Stimulated activated naive B cell treated with anti-CD40 and anti-IgM and Interleukin-4, amounts not matched to agents 10 μg/mL and 1 μg/mL and 100 μg/mL, for 72 hours (primary cell): ENCODE measurements at places on chromosomes 7 and 10.

DNA sequence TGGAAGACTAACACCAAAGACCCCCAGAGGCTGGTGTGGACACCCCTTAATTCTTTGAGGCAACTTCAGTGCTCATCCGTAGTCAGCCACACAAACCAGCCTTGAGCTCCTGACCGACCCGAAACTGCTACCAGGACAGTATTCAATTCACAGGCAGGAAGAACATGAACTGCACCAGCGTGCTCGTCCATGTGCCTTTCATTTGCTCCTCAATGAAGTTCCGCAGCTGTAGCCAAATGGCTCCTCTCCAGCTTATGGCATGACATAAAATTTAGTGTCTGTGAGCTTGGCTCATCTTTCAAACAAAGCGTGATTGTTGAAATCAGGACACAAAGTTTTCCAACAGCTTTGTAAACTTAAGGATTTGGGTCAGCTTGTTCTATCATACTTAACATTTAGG lies 144.1 kb upstream of the FAM171A1 start:
- DNase-seq: no peak

GRCh38 chr7:101205901-101206664 lies 5.2 kb upstream of the MOGAT3 start:
- DNase-seq: no peak

DNA sequence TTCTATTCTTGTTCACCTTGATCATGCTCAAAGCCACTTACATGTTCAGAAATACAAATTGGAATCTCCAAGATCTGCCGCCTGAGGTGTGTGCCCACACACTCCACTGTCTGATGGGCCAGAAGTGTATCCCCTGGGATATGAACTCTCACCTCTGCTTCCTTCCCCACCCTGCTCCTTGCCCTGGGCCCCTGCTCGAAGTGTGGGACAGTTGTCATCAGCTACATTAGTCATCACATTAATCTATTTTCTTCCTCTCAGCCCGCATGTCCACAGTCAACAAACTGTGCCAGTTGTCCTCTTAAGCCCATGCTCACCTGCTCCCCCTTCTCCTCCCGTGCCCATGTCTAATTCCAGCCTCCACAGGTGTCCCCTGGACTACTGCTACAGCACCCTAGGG lies 154.7 kb downstream of the PTPN20 start:
- no peak for DNase-seq

GRCh38 chr10:8616166-8616565 lies 561.7 kb downstream of the GATA3 start:
- DNase-seq: peak; percentile 8

GRCh38 chr7:6637544-6638229 lies 569 bp downstream of the ZNF316 start:
- peak; percentile 63 for DNase-seq

- DNase-seq: no peak
These were observed 83.4 kb downstream of the PRKAG2 start for GRCh38 chr7:151793531-151793951.

- no peak for DNase-seq
These were observed 4.6 kb downstream of the C7orf25 start for GRCh38 chr7:42907316-42907715.

DNA sequence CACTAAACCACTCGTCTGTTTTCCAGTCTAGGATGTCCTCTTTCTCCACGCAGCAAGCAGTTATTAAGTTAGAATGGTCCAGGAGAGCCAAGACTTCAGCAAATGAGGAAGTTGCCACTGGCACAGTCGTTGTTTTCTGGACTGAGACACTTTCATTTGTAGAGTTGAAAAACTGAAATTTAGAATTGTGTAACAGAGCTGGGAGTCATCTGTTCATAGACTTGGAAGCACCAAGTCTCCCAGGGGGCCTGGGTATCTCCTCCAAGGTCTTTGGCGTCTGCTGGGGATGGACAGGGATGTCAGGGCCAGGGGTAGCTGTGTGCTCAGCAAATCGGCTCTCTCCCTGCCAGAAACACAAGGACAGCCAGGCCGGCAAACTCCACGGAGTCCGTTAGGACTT lies 208.4 kb downstream of the FANK1 start:
- DNase-seq: no peak

DNA sequence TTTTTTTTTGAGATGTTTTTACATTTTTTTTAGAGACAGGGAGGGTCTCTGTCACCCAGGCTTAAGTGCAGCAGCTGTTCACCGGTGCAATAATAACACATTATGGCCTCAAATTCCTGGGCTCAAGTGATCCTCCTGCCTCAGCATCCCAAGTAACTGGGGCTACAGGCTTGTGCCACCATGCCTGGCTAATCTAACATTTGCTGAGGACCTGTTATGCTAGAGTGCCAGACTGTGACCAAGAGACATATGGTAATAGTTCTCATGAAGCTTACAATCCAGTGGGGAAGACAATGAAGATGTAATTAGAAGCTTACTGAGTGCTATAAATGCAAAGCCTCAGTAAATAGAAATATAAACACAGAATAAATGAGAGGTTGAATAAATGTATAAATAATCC lies 17.6 kb upstream of the ORC5 start:
- no peak for DNase-seq

DNA sequence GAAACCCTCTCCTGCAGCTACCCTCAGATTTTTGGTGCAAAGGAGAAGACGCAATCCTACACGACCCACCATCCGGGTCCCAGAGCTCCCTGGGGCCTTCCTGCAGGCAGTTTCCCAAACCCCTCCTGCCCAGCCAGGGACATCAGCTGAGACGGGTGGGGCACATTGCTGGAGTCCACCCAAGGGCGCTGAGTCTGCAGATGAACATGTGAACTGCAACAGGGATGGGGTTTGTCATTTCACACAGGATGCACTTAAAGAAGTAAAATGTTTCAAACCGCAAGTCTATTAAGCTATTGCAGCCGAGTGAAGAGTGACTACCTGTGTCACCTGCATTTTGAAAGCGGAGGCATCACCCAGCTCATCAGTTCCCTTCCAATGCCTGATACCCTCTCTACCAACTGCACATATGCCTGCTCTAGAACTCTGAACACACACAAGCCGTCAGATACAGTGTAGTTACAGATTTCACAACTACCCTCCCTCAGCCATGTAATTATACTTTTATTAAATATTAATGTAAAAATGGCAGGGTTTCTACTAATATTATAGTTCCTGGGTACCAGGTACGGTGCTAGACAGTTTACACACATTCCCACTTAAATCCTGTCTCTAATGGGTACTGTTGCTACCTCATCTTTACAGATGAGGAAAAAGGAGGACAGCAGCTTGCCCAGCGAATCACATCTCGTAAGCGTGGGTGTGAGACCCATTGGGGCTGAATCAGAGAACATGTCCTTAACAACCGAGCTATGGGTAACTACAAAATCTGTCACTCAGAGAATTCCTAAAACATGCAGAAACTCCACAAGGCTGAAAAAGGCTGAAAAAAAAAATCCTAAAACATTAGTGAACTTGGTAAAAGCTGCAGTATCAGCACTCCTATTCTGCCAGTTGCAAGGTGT lies 71.2 kb downstream of the GRB10 start:
- DNase-seq: no peak

DNA sequence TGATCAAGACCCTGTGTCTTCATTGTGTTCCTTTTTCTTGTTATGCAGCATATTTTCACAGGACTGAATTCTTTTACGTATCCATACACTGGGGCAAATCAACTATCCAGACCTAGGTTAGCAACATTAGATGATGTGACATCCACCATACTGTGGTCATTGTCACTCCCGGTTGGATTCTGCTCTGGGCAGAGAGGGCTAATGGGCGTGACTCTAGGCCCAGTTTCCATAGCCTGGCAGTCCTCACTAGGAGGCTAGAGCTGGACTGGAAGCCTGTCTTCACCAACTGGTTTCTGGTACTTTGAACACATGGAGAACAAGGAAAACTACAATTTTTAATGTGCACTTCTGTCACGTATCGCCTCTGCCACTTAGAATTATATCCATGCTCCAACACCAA lies 25.2 kb downstream of the AKR1E2 start:
- no peak for DNase-seq

DNA sequence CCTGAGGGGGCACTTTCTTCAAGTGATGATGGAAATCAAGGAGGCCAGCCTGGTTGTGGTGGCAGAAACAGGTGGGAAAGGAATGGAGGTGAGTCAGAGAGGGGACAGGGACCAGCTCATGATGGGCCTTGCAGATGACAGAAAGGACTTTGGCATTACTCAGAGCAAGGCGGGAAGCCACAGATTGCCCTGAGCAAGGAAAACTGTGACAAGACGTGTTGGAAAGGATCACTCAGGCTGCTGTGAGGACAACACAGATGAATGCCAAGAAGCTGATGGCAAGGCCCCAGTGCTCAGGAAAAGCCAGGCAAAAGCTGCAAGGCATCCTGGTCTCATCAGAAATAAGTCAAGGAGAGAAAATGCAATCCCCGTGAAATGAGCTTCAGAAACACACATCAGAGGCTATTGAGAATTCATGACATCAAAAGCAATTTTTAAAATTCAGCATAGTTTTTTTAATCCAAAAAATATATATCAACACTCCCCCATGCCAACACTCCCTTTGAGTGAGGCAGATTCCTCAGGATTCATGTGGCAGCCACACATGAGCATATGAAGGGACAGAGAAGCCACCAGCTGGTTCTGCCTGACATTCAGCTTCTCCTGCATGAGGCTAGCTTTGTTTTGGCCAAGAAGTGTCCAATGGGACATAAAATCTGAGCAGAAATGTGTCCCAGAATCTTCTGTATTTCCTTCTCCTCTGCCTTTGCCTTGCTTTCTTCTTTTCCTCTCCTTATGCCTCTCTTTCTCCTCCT lies 244.5 kb upstream of the MYO3A start:
- DNase-seq: no peak

DNA sequence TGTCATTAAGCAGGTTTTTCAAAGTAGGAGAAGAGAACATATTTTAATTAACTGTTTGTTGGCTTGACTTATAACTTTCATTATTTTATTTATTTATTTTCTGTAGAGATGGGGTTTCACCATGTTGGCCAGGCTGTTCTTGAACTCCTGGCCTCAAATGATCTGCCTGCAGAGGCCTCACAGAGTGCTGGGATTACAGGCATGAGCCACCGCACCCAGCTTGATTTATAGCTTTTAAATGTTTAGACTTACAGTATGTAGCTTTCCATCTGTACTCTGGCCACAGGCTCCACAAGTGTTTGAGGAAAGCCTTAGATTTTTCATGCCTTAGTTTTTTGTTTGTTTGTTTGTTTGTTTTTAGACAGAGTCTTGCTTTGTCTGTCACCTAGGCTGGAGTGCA lies 72.7 kb upstream of the IFRD1 start:
- no peak for DNase-seq

GRCh38 chr7:1694611-1695511 lies 24.8 kb downstream of the ELFN1 start:
- DNase-seq: no peak

DNA sequence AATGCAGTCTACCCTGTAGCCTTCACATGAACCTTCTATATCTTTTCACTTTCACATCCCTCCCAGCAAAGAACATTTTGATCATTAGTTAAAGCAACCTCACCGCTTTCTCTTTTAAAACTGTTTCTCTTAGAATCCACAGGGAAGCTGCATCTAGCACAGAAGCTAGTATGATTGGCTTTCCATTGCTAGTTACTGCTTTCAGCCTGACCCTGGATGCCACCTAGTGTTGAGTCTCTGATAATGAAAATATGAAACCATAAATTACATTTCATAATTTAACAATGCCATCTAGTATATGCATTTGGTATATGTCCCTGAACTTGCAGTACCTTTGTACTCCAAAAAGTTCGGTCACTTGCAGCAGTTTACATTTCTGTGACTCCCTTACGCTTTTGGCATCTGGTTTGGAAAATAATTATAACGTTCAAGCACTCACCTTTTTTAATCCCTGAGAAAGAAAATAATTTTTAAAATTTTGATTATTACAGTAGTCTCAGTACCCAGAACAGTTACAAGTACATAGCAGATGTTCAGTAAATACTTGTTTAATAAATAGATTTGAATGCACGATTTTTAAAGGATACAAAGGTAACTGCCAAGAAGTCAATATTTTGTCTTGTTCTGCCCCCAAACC lies 22.7 kb downstream of the CISD1 start:
- no peak for DNase-seq

GRCh38 chr10:125983161-125983560 lies 86.8 kb downstream of the FANK1 start:
- no peak for DNase-seq

DNA sequence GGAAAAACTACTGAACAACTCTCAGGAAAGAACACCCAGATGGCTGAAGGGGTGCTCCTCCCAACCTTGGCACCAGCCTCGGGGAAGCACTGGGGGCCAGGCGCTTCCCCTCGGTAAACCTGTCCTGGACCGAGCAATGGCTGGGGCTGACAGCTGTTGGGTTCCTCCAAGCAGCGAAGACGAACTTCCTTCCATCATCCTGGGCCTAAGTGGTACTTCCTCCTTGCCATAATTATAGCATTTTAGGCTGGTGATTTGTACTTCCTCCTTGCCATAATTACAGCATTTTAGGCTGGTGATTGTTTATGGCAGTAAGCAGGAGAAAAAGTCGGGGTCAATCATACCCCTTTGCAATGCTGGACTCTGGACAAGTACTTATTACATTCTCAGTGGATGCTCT lies 69.3 kb downstream of the MYOF start:
- DNase-seq: no peak

- peak; percentile 63 for DNase-seq
These were observed at the start of the genes ACTR3C and LRRC61 for GRCh38 chr7:150322833-150323681. TSS of gene ACTR3C (minus strand) at chr7:150323545. CDS start at chr7:150295296, 28,249 bp downstream. TSS of gene LRRC61 (plus strand) at chr7:150323355. CDS start at chr7:150336862, 13,507 bp downstream.

- DNase-seq: no peak
These were observed 69.8 kb downstream of the PRKAG2 start for GRCh38 chr7:151806952-151807775.

GRCh38 chr7:46175221-46175620 lies 254.1 kb upstream of the IGFBP3 start:
- DNase-seq: no peak

- no peak for DNase-seq
These were observed 55.7 kb upstream of the CDK14 start for GRCh38 chr7:90540406-90540805.

- DNase-seq: no peak
These were observed 2.7 kb downstream of the OGDH start for GRCh38 chr7:44608916-44609648.

GRCh38 chr7:3426064-3426463 lies 125.0 kb downstream of the SDK1 start:
- no peak for DNase-seq

DNA sequence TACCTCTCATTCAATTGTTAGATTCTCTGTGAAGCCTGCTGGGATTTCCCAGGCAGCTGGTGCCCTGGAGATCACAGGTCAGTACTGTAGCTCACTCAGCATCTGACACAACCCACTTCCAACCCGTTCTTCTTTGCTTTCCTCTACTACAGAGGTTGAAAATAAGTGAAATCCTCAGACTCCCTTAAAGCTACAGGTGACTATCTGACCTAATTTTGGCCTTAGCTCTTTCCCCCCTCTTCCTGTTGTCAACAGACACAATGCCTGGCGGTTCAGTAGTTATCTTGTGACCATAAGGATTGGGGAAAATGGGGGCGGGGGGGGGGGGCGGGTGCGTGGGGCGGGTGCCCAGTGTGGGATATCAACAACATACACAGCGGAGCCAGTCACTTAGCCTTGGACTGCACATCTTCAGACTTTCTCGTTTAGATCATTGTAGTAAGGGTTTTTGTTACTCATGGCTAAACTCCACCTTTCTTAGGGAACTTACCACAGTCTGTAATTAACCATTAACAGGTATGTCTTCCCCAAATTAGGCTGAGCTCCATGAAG lies 37.8 kb downstream of the MTPN start:
- no peak for DNase-seq
